ENCODE measurements at places on chromosomes 11 and 22. TPM values are rescaled to one million over a fixed set of nuclear protein-coding genes. Genes with fewer than 3 reads are reported as not detected.

GRCh38 chr22:28917747-28918549 lies 34.6 kb downstream of the ZNRF3 start:
- H3K36me3 ChIP-seq = no peaks in the 10 kb centered on the region
- H3K4me3 ChIP-seq = peak overlapping the region; percentile 10
- peaks cover 89% of the 10 kb centered on the region for H3K4me1 ChIP-seq
- H3K27me3 ChIP-seq = no peaks in the 10 kb centered on the region
- H3K27ac ChIP-seq = peak overlapping the region; percentile 62

DNA sequence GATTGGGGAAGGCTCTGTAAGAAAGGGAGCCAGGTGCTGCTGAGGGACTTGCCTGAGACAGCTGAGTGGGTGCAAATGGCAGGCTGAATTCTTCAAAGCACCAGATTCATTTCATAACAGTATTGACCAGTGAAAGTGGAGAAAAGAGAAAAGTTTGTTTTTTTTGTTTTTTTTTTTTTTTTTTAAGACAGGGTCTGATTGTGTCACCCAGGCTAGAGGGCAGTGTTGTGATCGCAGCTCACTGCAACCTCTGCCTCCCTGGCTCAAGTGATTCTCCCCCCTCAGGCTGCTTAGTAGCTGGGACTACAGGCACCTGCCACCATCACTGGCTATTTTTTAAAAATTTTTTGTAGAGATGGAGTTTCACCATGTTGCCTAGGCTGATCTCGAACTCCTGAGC lies 494.0 kb downstream of the MIAT start:
- no peak for DNase-seq
- no peak overlapping the region for H3K4me3 ChIP-seq
- no peak overlapping the region for H3K27ac ChIP-seq
- H3K4me1 ChIP-seq = peaks cover 5% of the 10 kb centered on the region
- H3K36me3 ChIP-seq = no peaks in the 10 kb centered on the region
- no peaks in the 10 kb centered on the region for H3K27me3 ChIP-seq

DNA sequence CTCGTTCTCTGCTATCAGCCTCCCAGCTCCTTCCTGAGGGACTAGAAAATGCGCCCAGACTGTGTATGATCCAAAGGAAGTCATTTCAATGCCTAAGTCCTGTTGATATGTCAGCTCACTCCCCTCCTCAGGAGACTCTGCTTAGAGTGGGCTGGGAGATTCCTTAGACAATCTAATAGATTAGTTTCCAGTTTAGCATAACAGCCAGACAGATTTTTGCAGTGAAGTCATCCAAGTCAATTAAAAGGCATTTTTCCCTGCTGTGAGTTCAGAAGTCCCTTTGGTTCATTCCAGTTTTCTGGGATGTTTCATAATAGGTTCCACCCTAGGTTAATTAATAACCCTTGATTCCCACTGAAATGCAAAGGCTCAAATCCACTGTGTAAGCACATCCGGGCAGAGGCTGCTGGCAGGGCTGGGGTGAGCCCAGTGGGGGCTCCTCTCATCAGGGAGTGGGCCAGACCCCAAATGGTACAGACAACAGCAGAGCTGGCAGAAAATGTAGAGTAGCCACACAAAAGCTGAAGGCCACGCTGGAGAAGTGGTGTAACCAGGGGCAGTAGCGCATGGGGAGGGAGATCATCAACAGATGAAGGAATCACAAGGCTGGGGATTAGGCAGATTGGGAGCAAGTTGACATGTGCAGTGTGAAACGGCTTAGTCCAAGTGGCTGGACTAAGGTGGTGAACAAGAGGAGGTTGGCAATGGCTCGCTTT lies 90.6 kb downstream of the SYN3 start:
- no peak overlapping the region for H3K27ac ChIP-seq
- H3K4me3 ChIP-seq = no peak overlapping the region
- no peaks in the 10 kb centered on the region for H3K27me3 ChIP-seq
- DNase-seq = no peak

DNA sequence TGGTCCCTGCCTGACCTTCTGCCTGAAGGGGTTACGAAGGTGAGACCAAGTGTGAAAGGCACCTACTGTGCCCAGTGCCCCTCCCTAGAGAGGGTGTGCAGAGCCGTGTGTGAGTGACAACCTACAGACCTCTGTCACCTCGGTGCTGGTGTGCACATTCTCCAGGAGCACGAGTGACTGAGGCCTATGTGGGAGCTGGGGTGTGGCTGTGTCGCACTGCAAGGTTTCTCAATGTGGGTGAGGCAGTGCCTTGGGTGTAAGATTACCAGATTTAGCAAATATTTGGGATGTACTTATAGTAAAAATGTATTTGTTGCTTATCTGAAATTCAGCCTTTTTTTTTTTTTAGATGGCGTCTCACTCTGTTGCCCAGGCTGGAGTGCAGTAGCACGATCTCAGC lies 5.6 kb downstream of the STARD10 start:
- H3K4me1 ChIP-seq = peaks cover 16% of the 10 kb centered on the region
- H3K27ac ChIP-seq = no peak overlapping the region
- H3K4me3 ChIP-seq = no peak overlapping the region
- no peak for DNase-seq
- no peaks in the 10 kb centered on the region for H3K36me3 ChIP-seq

GRCh38 chr22:46626356-46626755 lies 6.2 kb downstream of the GRAMD4 start:
- no peaks in the 10 kb centered on the region for H3K4me1 ChIP-seq
- H3K27me3 ChIP-seq = no peaks in the 10 kb centered on the region
- H3K36me3 ChIP-seq = no peaks in the 10 kb centered on the region
- no peak overlapping the region for H3K4me3 ChIP-seq
- no peak overlapping the region for H3K27ac ChIP-seq

DNA sequence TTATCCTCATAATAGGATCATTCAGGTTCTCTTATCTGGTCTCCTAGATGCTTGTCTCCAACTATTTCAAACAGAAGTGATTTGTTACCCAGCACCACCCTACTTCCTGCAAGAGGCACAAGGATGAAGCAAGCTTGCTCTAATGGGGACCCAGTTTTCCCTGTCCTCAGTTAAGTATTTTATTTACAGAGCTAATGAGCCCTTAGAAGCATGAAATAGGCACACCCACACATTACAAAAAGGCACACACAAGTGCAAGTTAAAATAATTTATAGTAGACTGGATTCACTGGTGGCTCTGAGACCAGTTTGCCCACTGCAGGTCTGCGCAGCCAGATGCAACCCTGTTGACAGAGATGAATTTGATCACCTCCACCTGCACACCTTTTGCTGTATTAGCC lies 167.5 kb downstream of the KIRREL3 start:
- no peak for DNase-seq
- H3K27me3 ChIP-seq = no peaks in the 10 kb centered on the region
- H3K4me1 ChIP-seq = no peaks in the 10 kb centered on the region
- H3K27ac ChIP-seq = no peak overlapping the region
- H3K4me3 ChIP-seq = no peak overlapping the region

DNA sequence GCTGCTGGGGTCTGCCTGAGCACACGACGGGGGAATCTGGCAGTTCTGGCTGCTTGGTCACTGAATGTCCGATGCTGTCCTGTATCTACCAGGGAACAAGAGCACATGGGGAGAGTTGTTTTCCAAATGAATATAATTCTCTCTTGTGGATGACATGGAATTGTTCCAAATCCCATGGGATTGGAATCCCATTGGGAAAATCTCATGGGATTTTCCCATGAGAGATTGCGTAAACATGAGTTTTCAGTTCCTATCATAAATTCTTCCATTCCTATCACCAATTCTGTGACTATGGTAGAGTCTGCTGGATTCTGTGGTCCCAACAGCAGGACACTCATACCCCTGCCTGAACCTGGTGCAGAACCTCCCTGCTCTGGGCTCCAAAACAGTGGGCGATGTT lies 35.6 kb upstream of the IGLL5 start:
- H3K4me3 ChIP-seq = no peak overlapping the region
- H3K36me3 ChIP-seq = no peaks in the 10 kb centered on the region
- H3K27me3 ChIP-seq = no peaks in the 10 kb centered on the region
- no peaks in the 10 kb centered on the region for H3K4me1 ChIP-seq
- DNase-seq = no peak
- H3K27ac ChIP-seq = no peak overlapping the region

DNA sequence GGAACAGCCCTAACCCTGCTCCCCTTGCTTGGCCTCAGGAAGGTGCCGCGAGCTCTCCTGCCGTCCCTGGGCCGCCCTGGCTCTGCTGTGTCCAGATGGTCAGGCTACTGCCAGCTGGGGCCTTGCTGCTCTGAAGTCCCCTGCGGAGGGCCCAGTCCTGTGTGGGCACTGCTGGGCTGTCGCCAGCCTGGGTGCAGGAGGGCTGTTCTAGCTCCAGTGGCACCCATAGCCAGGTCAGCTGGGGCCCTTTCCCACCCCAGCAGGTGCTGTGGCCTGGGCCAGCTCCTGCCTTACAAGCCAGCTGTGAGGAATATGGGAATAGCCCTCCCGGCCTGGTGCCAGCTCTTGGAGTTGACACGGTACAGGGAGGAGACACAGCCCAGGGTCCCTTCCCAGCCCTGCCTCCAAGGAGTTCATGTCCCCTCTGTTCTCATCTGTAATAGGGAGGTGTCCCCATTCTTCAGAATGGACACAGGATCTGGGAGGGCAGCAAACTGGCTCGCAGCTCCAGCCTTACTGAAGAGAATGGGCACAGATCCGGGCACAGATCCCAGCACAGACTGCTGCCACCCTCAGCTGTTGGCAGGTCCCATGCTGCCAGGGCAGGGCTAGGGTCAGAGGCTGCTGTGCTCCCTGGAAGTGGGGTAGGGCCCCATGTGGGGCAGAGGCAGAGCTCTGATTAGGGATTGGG lies 3.9 kb downstream of the DERL3 start:
- no peaks in the 10 kb centered on the region for H3K27me3 ChIP-seq
- H3K4me3 ChIP-seq = no peak overlapping the region
- H3K36me3 ChIP-seq = peaks cover 6% of the 10 kb centered on the region
- H3K4me1 ChIP-seq = peaks cover 64% of the 10 kb centered on the region
- no peak for DNase-seq

DNA sequence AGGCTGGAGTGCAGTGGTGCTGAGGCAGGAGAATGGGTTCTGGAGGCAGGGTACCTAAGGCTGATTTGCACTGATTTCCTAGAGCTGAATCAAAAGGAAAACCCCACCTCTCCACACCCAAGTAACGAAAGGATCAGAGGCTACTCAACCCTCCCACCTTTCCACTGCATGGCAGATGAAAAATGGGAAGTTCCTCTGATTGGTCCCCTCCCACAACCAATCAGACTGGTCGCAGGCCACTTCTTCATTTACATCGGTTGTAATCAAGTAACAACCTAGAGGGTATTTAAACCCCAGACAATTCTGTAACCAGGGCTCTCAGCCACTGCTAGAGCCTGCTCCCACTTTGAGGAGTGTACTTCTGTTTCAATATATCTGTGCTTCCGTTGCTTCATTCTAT lies 18.6 kb upstream of the PARVB start:
- no peak for DNase-seq
- no peaks in the 10 kb centered on the region for H3K27me3 ChIP-seq
- H3K4me3 ChIP-seq = no peak overlapping the region
- H3K27ac ChIP-seq = no peak overlapping the region

- DNase-seq = no peak
- no peak overlapping the region for H3K4me3 ChIP-seq
- H3K4me1 ChIP-seq = peaks cover 62% of the 10 kb centered on the region
- no peaks in the 10 kb centered on the region for H3K27me3 ChIP-seq
Observed at GRCh38 chr11:45211732-45212131, 65.3 kb downstream of the PRDM11 start.

GRCh38 chr11:31325160-31325559 lies 44.4 kb downstream of the DCDC1 start:
- no peak overlapping the region for H3K4me3 ChIP-seq
- H3K27me3 ChIP-seq = no peaks in the 10 kb centered on the region
- H3K27ac ChIP-seq = no peak overlapping the region
- H3K36me3 ChIP-seq = no peaks in the 10 kb centered on the region

The OR51B5 gene
- total RNA-seq = 4.2 TPM

The SLC25A18 gene
- total RNA-seq = not detected

The SMCO4 gene
- total RNA-seq = 80.1 TPM

The MMP27 gene
- not detected for total RNA-seq
